ENCODE measurements at places on chromosomes 1 and 21.

DNA sequence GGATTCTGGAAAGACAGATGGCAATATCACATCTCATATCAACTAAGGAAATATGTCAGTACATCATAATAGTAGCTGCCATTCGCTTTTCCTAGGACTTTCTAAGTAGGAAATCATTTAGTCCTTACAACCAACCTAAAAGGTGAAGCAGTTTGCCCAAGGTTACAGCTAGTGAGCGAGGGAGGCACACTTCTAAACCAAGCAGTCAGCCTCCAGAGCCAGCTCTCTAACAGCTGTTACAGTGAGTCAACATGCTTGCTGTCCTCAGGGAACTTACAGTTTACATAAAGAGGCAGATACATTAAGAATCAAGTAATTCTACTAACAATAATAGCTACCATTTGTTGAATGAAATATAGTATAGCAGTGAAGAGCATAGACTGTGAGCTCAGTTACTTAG lies 57.1 kb downstream of the GIPC2 start:
- H3K36me3 ChIP-seq = no peaks in the 10 kb centered on the region
- no peak for DNase-seq
- no peak overlapping the region for H3K4me3 ChIP-seq
- H3K4me1 ChIP-seq = no peaks in the 10 kb centered on the region

GRCh38 chr1:54970901-54971300 lies 9.5 kb upstream of the TMEM61 start:
- no peak overlapping the region for H3K4me3 ChIP-seq
- H3K36me3 ChIP-seq = no peaks in the 10 kb centered on the region
- DNase-seq = no peak
- H3K4me1 ChIP-seq = peaks cover 20% of the 10 kb centered on the region
- no peaks in the 10 kb centered on the region for H3K27me3 ChIP-seq

- no peaks in the 10 kb centered on the region for H3K4me1 ChIP-seq
- no peak overlapping the region for H3K4me3 ChIP-seq
- no peak overlapping the region for H3K27ac ChIP-seq
- DNase-seq = no peak
These were observed 73.9 kb downstream of the RAP1GAP start for GRCh38 chr1:21594935-21595897.

DNA sequence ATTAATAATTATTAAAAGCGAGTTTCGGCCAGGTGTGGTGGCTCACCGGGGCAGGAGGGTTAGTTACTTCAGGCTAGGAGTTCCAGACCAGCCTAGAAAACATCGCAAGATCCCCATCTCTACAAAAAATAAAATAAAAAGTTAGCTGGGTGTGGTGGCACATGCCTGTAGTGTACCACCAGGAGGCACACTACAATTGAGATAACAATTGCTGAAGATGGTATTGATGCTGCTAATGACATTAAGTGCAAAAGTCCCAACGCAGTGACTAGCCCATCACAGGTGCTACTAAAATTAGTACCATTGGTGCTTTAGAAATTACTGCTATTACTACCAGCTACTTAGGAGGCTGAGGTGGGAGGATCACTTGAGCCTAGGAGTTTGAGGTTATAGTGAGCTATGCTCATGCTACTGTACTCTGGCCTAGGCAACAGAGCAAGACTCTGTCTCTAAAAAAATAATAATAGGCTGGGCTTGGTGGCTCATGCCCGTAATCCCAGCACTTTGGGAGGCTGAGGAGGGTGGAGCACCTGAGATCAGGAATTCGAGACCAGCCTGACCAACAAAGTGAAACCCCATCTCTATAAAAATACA lies 156.6 kb downstream of the GREM2 start:
- no peaks in the 10 kb centered on the region for H3K36me3 ChIP-seq
- H3K27me3 ChIP-seq = no peaks in the 10 kb centered on the region
- DNase-seq = no peak
- no peaks in the 10 kb centered on the region for H3K4me1 ChIP-seq

DNA sequence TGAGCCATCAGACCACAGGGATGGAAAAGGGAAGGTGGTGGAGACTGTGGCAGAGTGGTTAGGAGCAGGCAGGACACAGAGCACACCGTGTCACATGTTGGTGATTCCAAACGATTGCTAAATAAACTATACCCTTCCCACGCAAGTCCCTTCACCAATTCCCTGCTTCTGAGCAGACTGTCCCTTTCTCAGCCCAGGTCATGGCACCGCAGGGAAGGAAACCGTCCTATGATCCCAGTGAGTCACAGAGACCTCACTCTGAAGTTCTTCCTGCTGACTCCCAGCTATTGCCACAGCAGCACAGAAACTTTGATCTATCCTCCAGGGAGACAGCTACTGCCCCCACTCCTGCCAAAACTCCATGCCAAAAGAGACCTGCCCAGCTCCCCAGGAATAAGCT lies 19.2 kb downstream of the RIMS3 start:
- no peaks in the 10 kb centered on the region for H3K27me3 ChIP-seq
- DNase-seq = no peak
- H3K4me1 ChIP-seq = peaks cover under 1% of the 10 kb centered on the region
- H3K4me3 ChIP-seq = no peak overlapping the region

GRCh38 chr1:245039196-245039595 lies 115.6 kb upstream of the KIF26B start:
- no peaks in the 10 kb centered on the region for H3K36me3 ChIP-seq
- H3K4me1 ChIP-seq = no peaks in the 10 kb centered on the region
- H3K27ac ChIP-seq = no peak overlapping the region

- peak; percentile 54 for DNase-seq
- peaks cover 7% of the 10 kb centered on the region for H3K4me1 ChIP-seq
- no peak overlapping the region for H3K4me3 ChIP-seq
These were observed 118.7 kb upstream of the CD34 start for GRCh38 chr1:208029381-208030287.

GRCh38 chr1:118206966-118207365 lies 21.9 kb upstream of the SPAG17 start:
- no peak overlapping the region for H3K4me3 ChIP-seq
- no peak for DNase-seq
- no peaks in the 10 kb centered on the region for H3K27me3 ChIP-seq
- no peaks in the 10 kb centered on the region for H3K36me3 ChIP-seq

All from tibial artery (tissue), 4 donors.